Stimulated activated CD4-positive, alpha-beta T cell treated with anti-CD3 and anti-CD28 coated beads, Interleukin-12 subunit alpha, Interleukin-12 subunit beta, amount 100 ng/mL, for 24 hours (primary cell): ENCODE measurements at places on chromosomes 7 and 10.

DNA sequence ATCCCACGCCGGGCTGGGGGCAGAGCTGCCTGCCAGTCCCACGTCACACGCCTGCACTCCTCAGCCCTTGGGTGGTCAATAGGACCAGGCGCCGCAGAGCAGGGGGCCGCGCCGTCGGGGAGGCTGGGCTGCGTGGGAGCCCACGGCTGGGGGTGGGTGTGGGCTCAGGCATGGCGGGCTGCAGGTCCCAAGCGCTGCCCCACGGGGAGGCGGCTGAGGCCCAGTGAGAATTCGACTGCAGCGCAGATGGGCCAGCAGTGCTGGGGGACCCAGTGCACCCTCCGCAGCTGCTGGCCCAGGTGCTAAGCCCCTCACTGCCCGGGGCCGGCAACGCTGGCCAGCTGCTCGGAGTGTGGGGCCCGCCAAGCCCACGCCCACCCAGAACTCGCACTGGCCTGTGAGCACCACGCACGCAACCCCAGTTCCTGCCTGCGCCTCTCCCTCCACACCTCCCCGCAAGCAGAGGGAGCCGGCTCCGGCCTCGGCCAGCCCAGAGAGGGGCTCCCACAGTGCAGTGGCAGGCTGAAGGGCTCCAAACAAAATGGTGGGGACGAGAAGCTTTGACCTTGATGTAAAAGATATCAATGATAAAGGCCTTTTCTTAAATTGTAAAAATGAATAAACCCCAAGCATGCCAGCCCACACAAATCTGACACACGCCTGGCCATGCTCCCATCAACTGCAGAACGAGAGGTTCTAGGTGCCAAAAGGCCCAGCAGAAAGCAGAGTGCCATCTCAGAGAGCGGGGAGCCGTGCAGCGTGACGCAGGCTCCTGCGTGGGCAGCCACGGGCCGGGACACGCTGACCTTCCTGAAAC, 255.5 kb downstream of the MAD1L1 start:
- DNase-seq: no peak

DNA sequence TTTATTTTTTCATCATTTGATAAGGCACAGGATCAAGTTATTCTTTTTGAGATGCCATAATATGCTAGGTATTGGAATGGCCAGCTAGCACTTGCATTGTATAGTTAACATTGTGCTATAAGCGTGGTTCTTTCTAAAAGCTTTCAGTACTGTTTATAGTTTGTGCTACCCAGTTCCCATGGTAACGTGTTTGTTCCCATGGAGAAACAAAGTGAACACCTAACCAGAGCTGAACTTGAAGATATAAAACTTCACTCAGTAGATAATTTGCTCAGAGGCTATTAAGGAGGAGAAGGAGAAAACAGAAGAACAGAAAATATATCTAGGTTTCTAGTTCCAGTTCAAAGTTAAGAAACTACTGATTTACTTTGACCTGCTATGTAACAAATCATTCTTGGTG, 23.6 kb upstream of the ITGB8 start:
- no peak for DNase-seq

DNA sequence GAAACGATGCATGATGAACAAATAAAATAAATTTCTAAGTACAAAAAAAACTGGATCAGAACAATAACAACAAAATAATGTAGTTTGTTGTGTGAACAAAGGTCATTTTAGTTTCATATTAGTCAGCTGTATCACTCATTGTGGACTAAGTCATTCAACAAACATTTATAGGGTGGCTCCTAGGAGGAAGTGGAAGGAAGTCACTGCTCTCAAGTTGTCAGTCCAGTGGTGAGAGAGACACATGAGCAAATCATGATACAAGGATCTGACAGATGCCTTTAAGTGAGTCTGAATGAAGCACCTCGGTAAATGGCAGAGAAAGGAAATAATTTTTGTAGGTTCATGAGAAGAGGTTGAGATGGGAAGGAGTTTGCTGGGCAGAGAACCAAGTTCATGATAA, 56.8 kb downstream of the EPDR1 start:
- DNase-seq: no peak

DNA sequence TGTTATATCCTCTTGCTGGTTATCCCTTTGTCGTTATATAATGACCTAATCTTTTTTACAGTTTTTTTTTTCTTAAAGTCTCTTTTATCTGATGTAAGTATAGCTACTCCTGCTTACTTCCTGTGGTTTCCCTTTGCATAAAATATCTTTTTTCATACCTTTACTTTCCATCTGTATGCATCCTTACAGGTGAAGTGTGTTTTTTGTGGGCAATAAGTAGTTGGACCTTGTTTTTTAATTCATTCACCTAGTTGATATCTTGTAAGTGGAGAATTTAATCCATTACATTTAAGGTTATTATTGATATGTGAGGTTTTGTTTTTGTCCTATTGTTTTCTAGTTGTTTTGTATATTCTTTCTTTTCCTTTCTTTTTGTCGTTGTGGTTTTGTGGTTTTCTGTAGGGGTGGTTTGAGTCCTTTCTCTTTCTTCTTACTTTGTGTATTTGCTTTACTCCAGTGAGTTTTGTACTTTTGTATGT, 168.6 kb downstream of the MLLT10 start:
- no peak for DNase-seq

GRCh38 chr10:91251430-91252056, 31.1 kb downstream of the PCGF5 start:
- peak; percentile 9 for DNase-seq

DNA sequence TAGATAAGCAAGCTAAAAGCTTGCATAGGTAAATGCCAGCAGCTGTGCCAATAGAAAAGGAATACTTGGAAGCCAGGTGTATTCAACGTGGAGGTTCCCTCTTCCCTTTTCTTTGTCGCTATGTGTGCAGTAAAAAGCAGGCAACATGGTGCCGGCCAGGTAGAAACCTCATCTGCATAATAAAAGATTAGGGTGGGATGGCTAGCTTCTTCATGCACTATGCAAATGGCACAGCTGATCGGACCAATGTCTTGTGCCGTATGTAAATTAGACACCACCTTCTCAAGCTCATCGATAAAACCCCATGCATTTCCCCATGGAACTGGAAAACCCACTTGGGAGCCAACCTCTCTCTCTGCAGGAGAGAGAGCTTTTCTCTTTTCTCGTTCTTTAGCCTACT, 150.9 kb upstream of the FOXK1 start:
- no peak for DNase-seq

GRCh38 chr7:88437132-88437531, 130.4 kb upstream of the STEAP4 start:
- no peak for DNase-seq

GRCh38 chr10:48254750-48255512, 19.6 kb downstream of the FRMPD2 start:
- no peak for DNase-seq

DNA sequence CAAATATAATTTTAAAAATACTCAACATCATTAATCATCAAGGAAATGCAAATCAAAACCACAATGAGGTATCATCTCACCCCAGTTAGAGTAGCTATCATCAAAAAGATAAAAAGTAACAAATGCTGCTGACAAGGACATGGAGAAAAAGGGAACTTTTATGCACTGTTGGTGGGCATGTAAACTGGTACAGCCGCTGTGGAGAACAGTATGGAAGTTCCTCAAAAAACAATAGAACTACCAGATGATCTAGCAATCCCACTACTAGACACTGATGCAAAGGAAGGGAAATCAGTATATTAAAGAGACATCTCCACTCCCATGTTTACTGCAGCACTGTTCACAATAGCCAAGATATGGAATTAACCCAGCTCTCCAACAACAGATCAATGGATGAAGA, 384.5 kb downstream of the PLXDC2 start:
- no peak for DNase-seq

DNA sequence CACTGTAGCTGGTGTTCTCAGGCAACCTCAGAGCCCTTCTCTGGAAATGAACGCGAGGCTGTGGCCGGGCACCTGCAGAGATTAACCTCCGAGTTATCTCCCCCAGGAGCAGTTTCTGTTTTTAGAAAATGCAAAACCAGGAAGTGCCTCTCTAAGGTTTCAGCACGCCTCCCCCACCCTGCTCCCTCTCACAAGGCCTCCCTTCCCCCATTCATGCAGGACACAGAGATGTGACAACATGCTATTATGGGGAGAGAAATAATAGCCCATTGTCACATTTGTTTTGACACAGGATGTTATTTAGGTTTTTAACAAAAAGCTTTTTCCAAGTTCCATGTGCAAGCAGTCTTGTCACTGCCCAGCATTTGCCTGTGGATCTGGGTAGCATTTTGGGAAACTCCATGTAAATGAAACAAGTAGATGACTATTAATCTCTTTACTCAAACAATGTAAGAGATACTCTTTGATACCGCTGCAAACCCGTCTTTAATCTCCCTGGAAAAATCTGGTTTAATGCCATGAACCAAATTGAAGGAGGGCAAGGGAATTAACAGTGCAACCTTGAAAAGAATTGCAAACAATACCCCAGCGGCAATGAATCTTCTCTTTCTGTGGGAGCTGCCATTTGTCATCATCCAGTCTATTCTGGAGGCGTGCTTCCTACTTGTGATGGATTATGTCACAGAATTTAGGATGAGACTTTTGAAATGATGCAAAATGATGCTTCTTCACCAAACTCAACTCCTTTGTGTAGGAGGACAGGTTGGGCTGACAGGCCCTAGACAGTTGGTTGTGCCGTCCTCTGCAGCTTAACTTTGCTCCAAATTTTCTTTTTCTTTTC, 86.5 kb upstream of the NMT2 start:
- no peak for DNase-seq

GRCh38 chr7:115964799-115965198, 65.8 kb downstream of the TFEC start:
- DNase-seq: no peak

DNA sequence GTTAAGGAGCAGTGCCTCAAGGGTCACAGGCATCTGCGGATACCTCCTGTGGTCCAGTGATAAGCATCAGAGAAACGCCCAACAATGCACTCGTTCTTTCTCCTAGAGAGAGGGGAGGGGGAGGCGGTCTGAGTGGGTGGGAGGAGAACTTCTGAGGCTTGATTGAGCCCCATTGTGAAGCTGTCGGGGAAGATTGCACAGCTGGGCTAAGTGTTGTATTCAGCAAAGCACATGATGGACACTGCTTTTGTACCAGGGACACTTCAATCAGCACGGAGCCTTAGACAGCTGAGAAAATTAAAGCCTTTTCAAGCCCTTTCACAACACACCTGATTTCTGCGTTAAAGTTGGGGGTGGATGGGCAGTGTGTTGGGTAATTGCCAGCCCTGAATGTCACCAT, 230.3 kb upstream of the GHITM start:
- DNase-seq: no peak

- DNase-seq: peak; percentile 31
Measured at GRCh38 chr7:114916261-114916892, 5.5 kb upstream of the MDFIC start.

GRCh38 chr10:104920476-104920875, 279.4 kb downstream of the SORCS3 start:
- no peak for DNase-seq

- DNase-seq: no peak
Measured at GRCh38 chr7:94174956-94175355, 170.8 kb upstream of the BET1 start.

GRCh38 chr7:55427342-55427741, 62.2 kb downstream of the LANCL2 start:
- DNase-seq: no peak

DNA sequence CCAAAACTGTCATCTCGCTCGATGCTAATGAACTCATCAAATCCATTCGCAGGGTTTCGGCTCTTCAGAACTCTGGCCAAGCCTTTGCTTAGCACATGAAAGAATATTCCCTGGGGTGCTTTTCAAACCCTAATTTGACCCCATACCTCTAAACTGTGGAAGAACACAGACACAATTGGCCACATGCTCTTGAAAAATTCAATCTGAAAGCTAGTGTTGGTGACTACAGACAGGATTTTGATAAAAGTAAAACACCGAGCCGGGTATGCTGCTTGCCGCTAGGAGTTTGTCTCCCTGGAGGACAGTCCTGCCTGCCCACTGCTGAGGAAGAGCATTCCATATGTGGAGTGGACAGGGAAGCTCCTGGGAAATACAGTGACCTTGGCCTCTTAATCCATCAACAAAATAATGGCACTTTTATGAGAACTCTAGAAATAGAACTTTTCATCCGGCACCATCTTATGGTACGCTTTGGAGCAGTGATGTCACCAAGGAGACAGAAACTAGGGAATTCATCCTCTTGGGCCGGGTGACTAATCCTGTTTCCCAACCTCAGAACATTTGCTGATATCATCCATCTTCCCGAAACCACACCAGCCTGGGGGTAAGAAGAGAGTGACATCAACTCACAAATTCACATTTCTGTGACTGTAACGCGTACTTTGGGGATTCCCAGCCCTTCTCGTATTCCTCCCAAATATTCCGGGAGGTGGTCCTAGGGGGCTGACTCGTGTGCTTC, 34.2 kb downstream of the MTURN start:
- no peak for DNase-seq

GRCh38 chr7:99137411-99138180, 6.3 kb downstream of the SMURF1 start:
- no peak for DNase-seq

GRCh38 chr10:99544322-99544721, 11.6 kb downstream of the NKX2-3 start:
- DNase-seq: no peak

DNA sequence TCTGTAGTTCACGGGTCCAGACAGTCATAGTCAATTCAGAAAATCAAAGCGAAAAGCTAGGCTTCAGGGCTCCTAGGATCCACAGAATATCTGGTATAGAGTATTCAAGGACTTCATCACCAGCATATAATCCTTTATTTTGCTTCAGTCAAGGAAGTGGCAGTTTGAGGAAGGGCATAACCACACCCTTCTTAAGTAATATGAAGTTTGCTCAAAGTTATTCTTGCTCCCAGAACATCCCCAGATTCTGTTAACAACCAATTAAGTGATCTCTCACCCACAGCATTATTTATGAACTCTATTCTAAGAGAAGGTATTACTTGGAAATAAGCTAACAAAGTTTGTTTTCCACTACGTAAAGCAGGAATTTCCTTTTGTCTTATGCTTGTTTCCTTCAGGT, 13.2 kb downstream of the CWF19L1 start:
- DNase-seq: no peak
